Effector memory CD4-positive, alpha-beta T cell (primary cell): ENCODE measurements at places on chromosomes 6 and 20.

GRCh38 chr6:3319610-3320200, 61.0 kb downstream of the PSMG4 start:
- H3K27ac ChIP-seq, result no peak overlapping the region
- H3K27me3 ChIP-seq, result no peaks in the 10 kb centered on the region
- H3K4me1 ChIP-seq, result peaks cover 14% of the 10 kb centered on the region
- H3K4me3 ChIP-seq, result no peak overlapping the region
- H3K36me3 ChIP-seq, result no peaks in the 10 kb centered on the region

- no peak for DNase-seq
- no peak overlapping the region for H3K27ac ChIP-seq
- H3K4me1 ChIP-seq, result no peaks in the 10 kb centered on the region
- no peak overlapping the region for H3K4me3 ChIP-seq
- no peaks in the 10 kb centered on the region for H3K27me3 ChIP-seq
These were observed 150.7 kb upstream of the LAMP5 start for GRCh38 chr20:9363673-9364072.

GRCh38 chr6:87870556-87870955, 168.5 kb upstream of the AKIRIN2 start:
- no peak overlapping the region for H3K4me3 ChIP-seq
- H3K27me3 ChIP-seq, result no peaks in the 10 kb centered on the region
- no peaks in the 10 kb centered on the region for H3K36me3 ChIP-seq
- DNase-seq, result no peak

GRCh38 chr6:82143041-82143481, 104.5 kb downstream of the IBTK start:
- H3K4me1 ChIP-seq, result no peaks in the 10 kb centered on the region
- no peaks in the 10 kb centered on the region for H3K27me3 ChIP-seq
- no peaks in the 10 kb centered on the region for H3K36me3 ChIP-seq
- DNase-seq, result no peak

DNA sequence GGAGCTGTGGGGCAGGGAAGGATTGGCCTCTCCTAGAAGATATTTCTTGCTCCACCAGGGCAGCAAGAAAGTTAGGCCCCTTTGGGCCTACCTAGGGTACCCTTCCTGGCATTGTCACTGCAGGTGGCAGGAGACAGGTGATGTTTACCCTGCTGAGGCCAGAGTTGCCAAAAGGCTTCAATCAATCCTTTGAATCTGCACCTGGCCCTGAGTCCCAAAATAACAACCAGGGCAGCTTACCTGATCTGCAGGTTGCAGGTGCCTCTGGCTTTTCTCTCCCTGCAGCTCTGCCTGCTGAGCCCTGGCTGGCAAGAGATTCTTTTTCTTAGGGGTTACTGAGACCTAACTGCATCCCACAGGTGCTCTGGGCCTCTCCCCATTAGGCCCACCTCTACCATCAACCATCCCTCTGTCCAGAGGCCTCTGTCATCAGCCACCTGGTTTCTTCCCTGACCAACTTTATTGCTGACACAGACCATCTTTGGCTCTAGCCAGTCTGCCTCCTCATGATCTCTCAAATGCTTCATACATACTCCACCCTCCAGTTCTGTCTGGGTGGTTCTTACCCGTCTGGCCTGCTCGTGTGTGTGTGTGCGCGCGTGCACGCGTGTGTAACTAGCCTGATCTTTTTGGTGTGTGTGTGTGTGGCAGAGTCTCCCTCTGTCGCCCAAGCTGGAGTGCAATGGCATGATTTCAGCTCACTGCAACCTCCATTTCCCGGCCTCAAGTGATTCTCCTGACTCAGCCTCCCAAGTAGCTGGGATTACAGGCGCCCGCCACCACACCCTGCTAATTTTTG, 13.7 kb downstream of the BCL2L1 start:
- H3K27ac ChIP-seq, result no peak overlapping the region
- H3K27me3 ChIP-seq, result no peaks in the 10 kb centered on the region
- peaks cover 25% of the 10 kb centered on the region for H3K36me3 ChIP-seq
- no peak for DNase-seq

- H3K36me3 ChIP-seq, result no peaks in the 10 kb centered on the region
- DNase-seq, result no peak
- no peaks in the 10 kb centered on the region for H3K27me3 ChIP-seq
- no peak overlapping the region for H3K27ac ChIP-seq
- H3K4me1 ChIP-seq, result no peaks in the 10 kb centered on the region
These were observed 12.6 kb downstream of the DUSP22 start for GRCh38 chr6:304833-305370.

GRCh38 chr6:146546443-146547043, 2.9 kb downstream of the RAB32 start:
- H3K4me3 ChIP-seq, result no peak overlapping the region
- no peaks in the 10 kb centered on the region for H3K36me3 ChIP-seq
- no peaks in the 10 kb centered on the region for H3K4me1 ChIP-seq
- no peak overlapping the region for H3K27ac ChIP-seq

DNA sequence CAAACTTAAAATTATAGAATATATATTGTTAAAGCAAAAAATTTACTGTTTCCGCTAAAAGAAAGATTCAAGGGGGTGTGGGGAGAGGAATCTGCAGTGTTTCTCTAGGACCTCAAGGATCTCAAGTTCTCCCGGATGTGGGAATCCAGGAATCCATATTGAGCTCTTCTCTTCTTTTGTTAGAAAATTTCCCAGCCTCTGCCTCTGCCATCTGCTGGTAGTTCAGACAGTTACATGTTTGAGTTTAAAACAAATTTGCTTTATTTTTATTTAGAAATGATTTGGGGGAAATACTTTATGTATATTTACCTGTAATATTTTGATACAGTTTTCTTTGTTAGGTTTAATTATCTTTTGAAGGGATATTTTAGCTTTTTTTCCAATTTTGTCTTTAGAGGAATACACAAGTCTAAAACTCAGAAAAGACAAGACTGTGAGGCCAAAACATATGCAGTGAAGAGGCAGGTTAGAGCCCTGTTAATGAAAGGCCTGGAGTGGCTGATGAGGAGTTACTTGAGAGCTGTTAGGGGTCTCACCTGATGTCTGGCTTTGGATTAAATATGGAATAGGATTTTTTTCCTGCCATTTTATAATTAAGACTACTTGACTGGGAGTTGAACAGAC, 268.8 kb downstream of the ARID1B start:
- no peak overlapping the region for H3K4me3 ChIP-seq
- no peaks in the 10 kb centered on the region for H3K27me3 ChIP-seq
- no peak for DNase-seq
- no peaks in the 10 kb centered on the region for H3K4me1 ChIP-seq

GRCh38 chr6:126698732-126699240, 358.9 kb downstream of the CENPW start:
- H3K4me3 ChIP-seq, result no peak overlapping the region
- no peak for DNase-seq
- H3K4me1 ChIP-seq, result no peaks in the 10 kb centered on the region
- no peaks in the 10 kb centered on the region for H3K27me3 ChIP-seq

DNA sequence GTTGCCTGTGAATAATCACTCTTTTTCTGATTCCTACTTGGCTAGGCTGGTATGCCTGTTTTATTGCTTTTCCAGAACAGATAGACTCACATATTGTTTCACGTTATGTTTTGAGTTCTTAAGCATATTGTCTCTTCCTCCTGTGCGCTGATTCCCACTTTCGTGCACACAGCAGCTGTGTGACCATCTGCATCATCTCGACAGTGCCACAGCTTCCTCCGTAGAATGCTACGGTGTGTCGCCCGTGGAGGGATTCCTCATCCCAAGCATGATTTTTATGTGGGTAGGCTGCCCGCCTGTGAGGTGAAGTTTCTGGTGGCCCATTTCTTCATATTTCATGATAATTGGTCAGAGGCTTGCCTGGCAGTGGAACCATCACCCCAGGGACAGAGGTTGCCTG, 31.8 kb downstream of the PLCB4 start:
- no peaks in the 10 kb centered on the region for H3K36me3 ChIP-seq
- no peak overlapping the region for H3K4me3 ChIP-seq
- DNase-seq, result no peak
- H3K27me3 ChIP-seq, result no peaks in the 10 kb centered on the region
- no peak overlapping the region for H3K27ac ChIP-seq
